Stimulated activated CD8-positive, alpha-beta memory T cell treated with anti-CD3 and anti-CD28 coated beads, Interleukin-7, amount 100 ng/mL, for 1 hour (primary cell): ENCODE measurements at places on chromosomes 12 and 14.

GRCh38 chr12:115060477-115061168 lies 376.6 kb upstream of the TBX3 start:
- DNase-seq, result no peak

DNA sequence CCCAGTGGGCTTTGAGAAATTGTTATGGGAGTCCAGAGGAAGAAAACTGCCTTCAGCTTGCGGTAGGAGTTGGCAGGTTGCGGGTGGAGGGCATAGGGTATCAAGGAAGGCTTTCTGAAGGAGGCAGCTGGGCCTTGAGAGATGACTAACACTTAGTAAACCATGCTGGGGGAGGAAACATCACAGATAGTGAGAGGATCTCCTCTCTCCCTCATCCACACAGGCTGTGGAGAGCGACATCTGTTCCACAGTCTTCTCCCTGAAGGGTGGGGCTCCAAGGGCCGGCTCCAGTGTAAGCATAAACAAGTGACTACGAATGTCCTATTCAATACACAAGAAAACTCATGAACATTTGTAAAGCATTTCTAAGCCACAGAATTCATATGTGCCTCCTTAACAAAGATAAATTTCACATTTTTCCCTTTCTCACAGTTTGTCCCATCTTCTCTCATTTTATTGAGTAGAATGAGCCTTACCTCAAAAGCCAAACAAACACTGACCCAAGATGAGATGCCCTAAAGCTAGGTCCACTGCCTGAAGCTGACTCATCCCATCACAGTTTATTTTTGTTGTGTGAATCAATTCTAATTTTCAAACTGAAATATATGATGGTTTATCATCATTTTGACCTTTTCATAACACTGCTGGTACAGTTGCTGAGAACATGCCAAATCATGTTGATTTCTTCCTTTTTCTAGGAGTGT lies 227.9 kb downstream of the SLC25A21 start:
- DNase-seq, result no peak

- DNase-seq, result no peak
Observed at GRCh38 chr12:92615086-92615485, 87.7 kb upstream of the PLEKHG7 start.

GRCh38 chr14:31949709-31950108 lies 127.4 kb upstream of the ARHGAP5 start:
- DNase-seq, result no peak

DNA sequence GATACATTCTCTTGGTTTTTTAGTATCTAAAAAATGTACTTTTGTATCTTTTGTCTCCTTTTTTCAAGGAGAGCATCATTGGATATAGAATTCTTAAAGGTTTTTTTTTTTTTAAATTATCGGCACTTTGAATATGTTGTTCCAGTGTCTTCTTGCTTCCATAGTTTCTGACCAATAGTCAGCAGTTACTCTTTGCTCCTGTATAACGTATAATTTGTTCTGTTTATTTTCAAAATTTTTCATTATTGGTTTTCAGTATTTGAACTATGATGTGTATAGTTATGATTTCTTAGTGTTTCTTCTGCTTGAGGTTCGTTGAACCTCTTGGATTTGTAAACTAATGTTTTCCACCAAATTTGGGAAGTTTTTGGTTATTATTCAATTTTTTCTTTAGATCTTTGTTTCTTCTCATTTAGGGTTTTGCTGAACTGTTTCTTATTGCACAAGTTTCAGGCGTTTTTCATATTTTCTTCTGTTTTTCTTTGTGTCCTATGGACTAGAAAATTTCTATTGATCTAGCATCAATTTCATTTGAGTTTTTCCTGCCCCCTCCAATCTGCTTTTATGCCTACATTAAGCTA lies 93.9 kb downstream of the PLBD1 start:
- DNase-seq, result no peak

- DNase-seq, result no peak
Observed at GRCh38 chr12:89709995-89710872, 1.6 kb upstream of the ATP2B1 start.

GRCh38 chr14:60179431-60179869 lies 14.3 kb upstream of the DHRS7 start:
- DNase-seq, result no peak

DNA sequence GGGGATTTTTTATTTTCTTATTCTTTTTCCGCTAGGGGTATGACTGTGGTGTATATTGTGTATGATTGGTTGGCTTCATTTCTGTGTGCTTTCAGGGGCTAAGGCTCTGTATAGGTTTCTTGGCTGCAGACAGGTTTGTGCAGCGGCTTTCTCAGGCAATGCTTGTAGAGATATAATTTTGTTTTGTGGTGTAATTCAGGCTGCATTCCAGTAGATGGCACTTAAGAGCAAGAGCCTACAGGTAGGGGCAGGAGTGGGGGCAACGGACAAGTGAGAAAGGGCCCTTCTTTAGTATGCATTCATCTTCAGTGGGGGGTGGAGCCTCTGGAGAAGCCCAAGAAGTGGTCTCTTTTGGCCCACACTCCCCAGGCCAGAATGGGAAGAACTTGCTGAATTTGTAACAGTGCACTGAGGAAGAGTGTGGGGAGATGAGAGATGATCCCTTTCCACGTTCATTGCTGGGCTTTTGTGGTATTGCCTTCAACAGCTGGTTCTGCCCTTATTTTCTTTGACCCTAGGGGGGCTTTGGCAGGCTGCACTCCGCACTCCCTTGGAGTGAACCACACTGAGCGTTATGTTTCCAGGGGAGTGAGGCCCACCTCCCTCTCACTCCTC lies 78.6 kb downstream of the IFNG-AS1 start:
- no peak for DNase-seq

DNA sequence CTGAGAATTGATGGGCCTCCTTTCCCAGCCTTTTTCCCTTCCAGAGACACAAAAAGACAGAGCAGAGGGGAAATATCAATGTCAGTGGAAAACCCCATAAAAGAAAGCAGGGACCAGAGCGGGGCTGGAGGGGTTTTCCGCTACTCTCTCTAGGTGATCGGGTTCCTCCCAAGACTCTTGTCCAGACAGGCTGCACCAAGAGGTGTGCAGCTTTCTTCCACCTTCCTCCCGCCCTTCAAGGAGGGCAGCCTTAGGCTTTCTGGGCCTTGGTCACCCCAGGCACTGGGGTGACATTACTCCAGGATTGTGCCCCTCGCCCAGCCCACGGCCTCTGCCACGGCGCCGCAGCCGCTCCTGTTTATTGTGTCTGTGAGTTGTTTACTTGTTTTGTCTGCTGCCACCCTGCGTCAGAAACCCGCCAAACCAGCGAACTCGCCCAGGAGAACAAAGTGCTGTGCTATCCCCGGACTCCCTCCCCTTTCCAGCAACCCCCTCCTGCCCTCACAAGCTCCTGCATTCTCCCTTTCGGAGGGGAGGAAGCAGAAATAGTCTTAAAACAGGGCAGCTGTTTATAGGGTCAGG lies 6.7 kb upstream of the HOXC6 start:
- DNase-seq, result no peak

DNA sequence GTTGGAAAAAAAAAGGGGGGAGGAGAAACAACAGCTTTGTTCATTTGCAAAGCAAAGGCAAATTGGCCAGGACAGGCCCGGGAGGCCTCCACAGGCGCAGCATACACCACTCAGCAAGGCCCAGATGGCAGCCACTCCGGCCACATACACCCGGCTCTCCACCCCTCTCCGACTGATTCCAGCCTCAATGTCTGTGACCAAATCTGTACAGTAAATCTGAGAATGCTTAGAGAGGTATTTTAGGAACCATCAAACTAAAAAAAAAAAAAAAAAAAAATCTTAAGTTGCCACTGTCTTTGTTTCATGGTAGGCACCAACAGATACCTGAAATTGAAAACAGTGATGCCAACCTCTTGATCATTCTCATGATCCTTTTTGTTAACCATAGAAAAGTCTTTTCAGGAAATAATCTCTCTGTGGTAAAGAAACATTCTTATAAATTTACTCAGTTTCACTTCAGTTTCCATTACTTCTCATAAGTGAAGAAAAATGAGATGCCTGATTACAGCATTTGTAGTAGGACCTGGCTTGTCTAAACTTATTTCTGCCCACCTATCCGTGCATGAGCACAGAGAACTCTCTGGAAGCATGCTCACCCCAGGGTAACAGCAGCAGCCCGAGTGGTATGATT lies 20.2 kb downstream of the VPS37B start:
- no peak for DNase-seq

DNA sequence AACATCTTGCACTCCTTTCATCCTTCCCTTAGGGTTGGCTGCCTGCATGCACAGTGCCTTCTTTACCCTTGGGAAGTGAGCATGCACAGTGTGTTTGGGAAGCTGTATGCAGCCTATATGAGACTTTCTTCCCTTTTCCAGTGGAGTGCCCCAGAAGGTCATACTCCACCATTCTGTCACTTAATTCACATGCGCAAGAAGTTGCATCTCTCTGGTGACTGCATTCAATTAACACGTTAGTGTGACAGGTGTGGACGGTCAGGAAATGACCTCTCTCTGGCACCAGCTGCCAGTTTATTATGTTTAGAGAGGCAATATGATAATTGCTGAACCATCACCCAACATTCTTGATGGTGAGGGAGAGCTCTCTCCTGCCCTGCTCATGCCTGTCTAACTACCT lies 770.0 kb downstream of the FLRT2 start:
- no peak for DNase-seq

DNA sequence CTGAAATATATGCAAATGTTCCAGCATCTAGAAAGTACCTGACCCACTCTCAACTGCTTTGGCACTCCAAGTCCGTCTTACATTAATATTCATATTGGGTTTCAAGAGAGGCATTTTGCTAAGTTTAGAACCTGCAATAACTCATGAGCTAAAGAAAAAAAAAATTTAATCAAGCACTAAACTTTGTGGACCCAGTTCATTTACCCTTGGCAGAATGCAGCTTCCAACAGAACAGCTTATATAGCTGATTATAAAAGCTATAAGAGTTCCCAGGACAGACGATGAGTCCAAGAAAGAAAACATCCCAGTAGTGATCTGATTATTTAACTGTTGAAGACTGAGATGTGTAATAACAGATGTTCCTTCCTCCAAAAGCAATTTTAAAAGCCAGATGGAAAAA lies 592.0 kb downstream of the KCNH5 start:
- no peak for DNase-seq

DNA sequence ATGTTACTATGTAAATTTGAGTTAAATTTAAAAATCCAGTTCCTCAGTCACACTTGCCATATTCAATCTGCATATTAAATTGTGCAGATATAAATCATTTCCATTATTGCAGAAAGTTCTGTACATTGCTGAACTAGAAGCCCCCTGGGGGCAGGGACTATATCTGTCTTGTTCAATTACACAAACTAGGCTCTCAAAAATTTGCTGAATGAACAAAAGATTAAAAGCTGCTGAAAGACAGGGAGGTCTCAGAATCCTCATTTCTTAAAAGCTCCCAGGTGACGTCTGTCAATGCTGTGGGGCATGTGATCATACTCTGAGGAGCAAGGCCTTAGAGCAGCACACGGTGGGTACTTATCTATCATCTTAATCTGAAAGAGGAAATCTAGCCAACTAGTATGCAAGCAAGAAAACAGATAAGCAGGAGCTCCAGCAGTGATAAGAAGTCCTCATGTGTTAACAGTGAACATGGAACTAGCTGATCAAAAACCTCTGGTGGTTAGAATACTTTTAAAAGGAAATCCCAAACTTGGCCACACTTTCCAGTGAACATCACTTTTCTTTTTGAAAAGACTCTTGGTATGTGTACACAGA lies 60.5 kb downstream of the APPL2 start:
- no peak for DNase-seq

- DNase-seq, result no peak
Observed at GRCh38 chr14:38731962-38732361, 371.1 kb downstream of the SEC23A start.

- no peak for DNase-seq
Observed at GRCh38 chr12:1926251-1926657, 7.8 kb upstream of the CACNA2D4 start.

DNA sequence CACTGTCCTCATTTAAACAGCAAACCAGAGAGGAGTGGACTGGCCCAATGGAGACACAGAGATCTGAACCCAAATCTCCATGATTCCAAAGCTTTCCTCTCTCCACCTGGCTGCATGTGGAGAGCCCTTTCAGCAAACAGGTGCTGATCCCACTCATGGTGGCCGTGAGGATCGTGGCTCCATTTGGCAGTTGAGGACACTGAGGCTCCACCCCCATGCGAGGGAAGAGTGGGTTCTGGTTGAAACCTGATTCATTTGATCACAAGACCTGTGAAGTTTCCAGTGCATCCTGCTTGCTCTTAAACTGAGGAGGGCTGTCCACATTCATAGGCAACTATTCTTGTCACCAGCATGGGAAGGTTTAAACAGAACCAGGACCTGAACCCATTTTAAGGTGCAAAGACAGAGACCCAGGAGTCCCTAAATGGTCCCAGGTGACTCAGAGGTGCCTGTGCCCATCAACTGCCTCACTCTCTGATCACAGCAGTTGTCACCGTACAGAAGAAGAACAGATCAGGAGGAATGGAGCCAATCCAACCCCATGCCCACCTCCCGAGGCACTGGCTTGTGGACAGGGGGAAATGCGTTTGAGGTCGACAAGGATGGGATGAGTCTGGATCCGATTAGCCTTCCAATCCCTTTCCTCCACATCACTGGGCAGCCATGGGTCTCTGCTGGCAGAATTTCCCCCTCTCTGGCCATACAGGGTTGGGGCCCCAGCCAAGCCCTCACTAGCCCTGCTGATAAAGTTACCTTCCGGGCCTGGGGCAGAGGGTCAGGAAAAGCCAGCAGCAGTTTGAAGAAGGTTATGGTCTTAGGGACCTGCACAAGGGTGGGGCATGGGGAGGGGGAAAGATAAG lies 45.5 kb upstream of the BCL11B start:
- no peak for DNase-seq

- DNase-seq, result no peak
Observed at GRCh38 chr12:70415987-70416386, 49.9 kb downstream of the KCNMB4 start.

- no peak for DNase-seq
Observed at GRCh38 chr12:110165540-110166159, 41.5 kb downstream of the IFT81 start.

DNA sequence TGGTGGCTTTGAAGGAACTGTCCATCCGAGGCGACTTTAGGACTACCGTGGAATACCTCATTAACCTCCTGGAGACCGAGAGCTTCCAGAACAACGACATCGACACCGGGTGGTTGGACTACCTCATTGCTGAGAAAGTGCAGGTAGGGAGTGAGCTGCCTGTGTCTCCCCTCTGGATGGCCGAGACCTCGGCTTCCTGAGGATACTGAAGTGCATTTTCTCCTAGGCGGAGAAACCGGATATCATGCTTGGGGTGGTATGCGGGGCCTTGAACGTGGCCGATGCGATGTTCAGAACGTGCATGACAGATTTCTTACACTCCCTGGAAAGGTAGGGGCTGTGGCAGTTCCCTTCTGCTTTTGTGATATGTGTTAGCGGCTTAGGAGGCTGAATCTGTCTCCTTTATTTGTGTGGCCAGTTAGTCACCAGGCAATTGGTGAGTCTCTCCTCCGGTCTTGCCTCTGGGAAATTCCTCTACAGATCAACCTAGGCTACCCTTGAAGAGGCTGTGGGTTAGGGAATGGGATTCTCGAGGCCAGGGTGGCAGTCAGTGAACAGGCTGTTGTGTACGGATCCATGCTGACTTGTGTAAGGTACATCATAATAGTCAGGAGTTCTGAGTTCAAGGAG lies 75.3 kb downstream of the ACACB start:
- DNase-seq, result no peak
